ENCODE measurements at places on chromosomes 7 and 10.

DNA sequence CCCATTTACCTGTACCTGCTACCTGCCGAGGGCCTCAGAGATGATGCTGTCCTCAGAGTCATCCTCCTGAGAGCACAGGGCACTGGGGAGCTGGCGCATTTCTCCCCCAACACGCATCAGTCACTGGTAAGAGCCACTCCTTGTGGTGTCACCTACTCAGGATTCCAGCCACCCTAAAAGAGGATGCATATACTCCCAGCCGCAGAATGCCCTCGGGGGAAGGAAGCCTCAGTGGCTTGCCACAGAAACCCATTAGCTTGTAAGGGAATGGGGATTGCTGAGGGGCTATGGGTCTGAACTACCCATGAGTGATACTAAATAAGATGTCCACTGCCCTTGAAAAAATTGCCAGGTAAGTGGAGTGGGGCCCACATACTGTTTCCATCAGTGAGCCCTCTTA, 279.2 kb downstream of the WDR11 start:
- DNase-seq: no peak

DNA sequence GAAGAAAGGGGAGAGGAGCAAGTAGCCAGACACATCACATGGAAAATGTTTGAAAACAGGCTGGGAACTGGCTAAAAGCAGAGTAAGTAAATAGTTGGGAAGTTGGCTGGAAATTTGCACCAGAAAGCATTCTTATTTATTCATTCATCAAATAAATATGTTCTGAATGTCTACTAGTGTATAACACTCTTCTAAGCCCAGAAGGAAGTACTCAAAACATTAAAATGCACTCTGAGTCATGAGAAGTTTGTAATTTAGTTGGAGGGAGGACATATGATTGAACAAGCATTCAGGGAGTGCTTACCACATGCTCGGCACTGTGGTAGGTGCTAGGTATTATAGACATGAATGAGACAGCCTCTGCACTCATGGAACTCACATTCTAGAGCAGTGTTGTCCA, 37.0 kb upstream of the CNNM1 start:
- DNase-seq: peak; percentile 87

- DNase-seq: no peak
These were observed 96.5 kb downstream of the OTUD1 start for GRCh38 chr10:23535381-23535780.

DNA sequence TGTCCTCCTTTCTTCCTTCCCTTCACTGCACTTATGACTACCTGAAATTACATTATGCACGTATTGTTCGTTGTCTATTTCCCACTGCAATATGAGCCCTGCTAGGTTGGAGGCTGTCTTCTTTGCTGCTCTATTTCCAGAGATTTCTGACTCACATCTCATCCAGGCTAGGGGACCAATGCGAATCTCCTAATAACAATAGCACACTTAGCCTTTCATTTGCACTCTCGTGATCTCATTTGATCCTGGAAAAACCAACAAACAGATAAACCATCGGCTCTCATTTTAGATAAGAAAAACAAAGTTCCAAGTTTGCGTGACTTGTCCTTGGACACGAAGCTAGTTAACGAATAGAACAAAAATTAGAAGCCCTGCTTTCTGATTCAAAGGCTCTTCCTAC, 1.4 kb downstream of the ZNF438 start:
- no peak for DNase-seq

DNA sequence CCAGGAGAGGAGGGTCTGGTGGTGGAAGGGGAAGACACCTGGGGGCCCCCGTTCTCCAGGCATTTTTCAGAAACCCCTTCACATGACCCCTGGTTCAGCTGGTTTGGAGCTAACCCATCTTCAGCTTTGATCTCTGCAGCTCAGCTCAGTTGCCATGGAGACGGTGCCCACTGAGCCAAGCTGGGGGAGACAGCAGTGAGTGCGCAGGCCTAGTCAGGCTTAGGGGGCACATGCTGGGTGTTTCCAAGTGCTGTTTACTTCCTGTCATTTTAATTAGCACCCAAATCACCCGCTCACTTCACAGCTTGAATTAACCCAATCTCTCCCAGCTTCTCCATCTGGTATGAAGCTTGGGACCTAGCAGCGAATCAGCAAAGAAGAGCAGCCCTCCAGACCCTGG, 9.0 kb downstream of the SPOCK2 start:
- no peak for DNase-seq

- DNase-seq: no peak
These were observed 5.9 kb upstream of the SUN1 start for GRCh38 chr7:826230-826917.

- DNase-seq: no peak
These were observed 318.7 kb downstream of the BBS9 start for GRCh38 chr7:33448035-33448434.

GRCh38 chr10:6128591-6129251, 39.9 kb downstream of the RBM17 start:
- DNase-seq: peak; percentile 23

DNA sequence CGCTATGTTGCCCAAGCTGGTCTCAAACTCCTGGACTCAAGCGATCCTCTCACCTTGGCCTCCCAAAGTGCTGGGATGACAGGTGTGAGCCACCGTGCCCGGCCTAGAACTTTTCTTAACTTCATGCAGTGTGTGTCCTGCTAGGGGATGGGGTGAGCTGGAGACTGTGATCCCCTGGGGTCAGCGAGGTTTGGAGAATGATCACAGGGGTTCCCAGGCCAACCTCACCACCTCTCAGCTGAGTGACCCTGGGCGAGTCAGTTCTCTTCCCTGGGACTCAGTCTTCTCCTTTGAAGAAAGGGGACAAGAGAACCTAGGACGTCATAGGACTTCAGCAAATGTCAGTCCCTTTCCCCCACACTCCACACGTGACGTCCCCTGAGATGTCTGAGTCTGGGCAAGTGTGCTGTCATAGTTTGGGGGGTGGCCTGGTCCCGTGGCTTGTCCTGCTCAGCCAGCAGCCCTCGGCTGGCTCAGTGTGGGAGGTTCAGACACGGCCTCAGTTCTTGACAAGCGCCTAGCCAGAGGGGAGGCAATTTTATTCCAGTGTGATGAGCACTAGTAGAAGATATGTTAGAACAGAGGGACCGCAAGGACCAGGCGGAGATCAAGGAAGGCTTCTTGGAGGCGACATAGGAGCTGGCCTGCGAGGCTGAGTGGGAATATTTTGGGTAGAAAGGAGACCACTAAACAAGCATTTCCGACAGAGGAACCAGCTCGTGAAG, 43.3 kb upstream of the ELN start:
- DNase-seq: no peak

DNA sequence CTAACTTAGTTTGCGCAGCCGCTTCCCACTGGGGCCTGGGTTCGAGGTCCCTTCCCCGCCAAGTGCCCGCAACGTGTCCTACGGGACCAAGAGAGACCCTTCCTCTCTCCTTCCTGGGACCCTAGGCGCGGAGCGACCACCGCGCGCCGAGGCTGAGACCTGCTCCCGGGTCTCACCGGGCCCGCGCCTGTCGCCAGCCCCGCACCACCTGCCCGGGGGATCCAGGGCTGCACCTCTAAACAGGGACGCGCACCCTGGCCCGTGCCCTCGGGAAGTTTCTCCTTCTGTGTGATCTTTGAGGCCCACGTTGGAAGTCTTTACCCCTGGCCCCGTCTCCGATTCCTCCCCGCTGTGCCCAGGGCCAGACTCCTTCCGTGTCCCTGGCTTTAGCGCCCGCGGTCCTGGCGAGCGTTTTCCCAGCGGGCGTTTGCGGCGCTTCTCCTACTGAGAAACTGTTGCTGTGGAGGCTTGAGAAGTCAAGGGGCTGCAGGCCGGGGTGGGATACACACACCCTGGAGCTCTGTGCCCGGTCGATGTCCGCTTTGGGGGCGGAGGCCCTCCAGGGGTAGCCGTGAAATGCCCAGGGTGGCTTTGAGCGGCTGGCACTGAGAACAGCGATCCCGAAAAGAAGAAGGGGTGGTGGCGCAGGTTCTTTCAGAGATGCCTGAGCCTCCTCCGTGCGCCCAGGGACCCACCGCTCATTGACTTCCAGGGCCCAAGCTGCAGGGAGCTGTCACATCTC, 575 bp downstream of the PLPP4 start:
- no peak for DNase-seq

All from adipocyte (in vitro differentiated cells).